ENCODE measurements at places on chromosomes 6 and 20.

GRCh38 chr20:64090165-64090564 lies 6.0 kb upstream of the LKAAEAR1 start:
- no peak for DNase-seq

GRCh38 chr6:159533016-159533415 lies 160.0 kb downstream of the SOD2 start:
- DNase-seq: no peak

GRCh38 chr20:7828437-7828836 lies 111.8 kb downstream of the HAO1 start:
- DNase-seq: no peak

- DNase-seq: no peak
Observed at GRCh38 chr6:35948725-35949124, 27.8 kb upstream of the SRPK1 start.

GRCh38 chr20:9144643-9145042 lies 75.8 kb downstream of the PLCB4 start:
- DNase-seq: no peak

- DNase-seq: no peak
Observed at GRCh38 chr20:9109566-9109965, 40.7 kb downstream of the PLCB4 start.

DNA sequence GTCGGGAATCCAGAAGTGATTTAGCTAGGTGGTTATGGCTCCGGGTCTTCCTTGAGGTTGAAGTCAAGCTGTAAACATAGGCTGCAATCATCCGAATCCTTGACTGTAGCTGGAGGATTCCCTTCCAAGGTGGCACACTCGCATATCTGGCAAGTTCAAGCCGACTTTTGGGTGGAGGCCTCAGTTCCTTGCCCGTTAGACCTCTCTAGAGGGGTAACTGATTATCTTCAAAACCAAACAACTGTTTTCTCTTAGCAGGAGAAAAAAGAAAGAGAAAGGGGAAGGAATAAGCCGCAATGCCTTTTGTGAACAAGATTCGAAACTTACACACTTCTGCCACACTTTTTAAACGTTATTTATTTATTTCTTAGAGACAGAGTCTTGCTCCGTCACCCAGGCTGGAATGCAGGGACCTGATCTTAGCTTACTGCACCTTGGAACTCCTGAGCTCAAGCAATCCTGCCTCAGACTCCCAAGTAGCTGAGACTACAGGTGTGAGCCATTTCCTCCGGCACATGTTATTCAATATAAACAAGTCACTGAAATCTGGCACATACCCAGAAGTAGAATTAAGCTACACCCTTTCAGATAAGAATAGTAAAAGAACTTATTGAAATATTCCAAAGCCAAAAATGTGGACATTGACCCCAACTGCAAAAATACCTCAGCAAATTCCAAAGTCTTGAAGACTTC lies 76.3 kb downstream of the HFE start:
- no peak for DNase-seq

- DNase-seq: peak; percentile 53
Observed at GRCh38 chr6:14660806-14661579, 543.4 kb downstream of the CD83 start.

- DNase-seq: no peak
Observed at GRCh38 chr6:167323111-167323510, 1.8 kb upstream of the TTLL2 start.

DNA sequence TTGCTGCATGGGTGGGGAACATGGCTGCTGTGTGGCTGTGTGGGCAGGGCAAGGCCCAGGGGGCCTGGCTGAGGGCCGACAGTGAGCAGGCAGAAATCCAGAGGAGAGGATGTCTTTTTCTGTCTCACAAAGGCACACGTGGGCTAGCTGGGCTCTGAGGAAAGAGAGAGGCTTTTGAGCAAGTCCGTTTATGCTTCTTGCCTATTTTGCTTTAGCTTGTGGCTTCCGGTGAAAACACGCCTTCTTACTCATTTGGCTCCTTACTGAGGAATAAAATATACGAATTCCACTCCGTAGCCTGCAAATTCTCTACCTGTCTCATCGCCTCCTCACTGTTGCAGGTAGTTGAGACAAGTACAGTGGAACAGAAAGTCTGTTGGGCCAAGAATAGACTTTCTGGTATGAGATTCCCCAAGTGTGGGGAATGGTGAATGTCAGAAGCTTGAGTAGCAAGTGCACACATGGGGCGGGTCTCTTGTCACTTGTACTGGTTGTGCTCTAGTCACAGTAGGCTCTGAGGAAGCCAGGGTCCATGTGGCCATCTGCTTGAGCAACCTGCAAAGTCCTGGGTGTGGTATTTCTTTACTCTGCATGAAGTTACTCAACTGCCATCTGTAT lies 28.4 kb downstream of the WRNIP1 start:
- DNase-seq: peak; percentile 35

- no peak for DNase-seq
Observed at GRCh38 chr20:6959900-6960312, 192.4 kb downstream of the BMP2 start.

DNA sequence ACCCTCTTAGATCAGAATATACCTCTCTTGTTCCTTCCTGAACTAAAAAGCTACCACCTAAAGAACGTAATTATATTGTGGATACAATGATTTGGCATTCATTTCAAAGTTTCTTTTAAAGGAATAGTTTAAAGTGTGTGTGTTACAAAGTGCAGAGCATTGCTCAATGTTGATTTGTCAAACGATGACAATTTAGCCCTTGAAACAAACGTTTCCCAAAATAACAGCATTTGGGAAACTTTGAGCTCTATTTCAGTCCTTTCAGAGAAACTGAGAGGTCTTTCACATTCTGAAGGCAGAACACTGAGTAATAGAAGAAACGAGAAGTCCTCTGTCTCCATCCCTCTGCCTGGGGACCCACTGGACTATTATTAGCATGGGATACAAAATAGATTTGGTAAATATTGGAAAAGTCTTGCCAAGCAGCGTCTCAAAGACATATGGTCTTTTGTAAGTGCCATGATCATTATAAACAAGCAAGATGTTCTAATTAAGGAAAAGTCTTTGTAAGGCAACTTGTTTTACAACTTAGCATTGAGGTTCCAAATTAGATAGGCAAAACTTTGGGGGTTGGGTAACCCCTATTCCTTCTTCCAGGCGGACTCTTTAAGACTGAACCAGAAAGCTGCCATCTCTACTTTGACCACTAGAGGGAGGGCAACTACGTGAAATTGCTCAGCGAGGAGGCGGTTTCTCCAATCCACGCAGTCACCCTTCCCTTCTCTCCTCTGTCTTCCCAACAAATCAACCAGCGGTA lies 208.8 kb downstream of the RNF144B start:
- peak; percentile 48 for DNase-seq

DNA sequence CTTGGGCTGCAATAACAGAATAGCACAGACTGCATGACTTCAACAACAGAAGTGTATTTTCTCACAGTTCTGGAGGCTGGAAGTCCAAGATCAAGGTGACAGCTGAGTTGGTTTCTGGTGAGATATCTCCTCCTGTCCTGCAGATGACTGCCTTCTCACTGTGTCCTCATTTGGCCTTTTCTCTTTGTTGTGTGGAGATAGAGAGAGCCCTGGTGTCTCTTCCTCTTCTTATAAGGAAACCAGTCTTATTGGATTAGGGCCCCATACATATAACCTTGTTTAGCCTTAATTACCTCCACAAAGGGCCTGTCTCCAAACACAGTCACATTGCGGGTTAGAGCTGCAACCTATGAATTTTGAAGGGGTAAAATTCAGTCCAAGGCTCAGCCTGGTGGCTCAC lies 57.0 kb upstream of the BMP6 start:
- no peak for DNase-seq

- DNase-seq: peak; percentile 88
Observed at GRCh38 chr20:48769069-48769983, 58.5 kb downstream of the PREX1 start.

DNA sequence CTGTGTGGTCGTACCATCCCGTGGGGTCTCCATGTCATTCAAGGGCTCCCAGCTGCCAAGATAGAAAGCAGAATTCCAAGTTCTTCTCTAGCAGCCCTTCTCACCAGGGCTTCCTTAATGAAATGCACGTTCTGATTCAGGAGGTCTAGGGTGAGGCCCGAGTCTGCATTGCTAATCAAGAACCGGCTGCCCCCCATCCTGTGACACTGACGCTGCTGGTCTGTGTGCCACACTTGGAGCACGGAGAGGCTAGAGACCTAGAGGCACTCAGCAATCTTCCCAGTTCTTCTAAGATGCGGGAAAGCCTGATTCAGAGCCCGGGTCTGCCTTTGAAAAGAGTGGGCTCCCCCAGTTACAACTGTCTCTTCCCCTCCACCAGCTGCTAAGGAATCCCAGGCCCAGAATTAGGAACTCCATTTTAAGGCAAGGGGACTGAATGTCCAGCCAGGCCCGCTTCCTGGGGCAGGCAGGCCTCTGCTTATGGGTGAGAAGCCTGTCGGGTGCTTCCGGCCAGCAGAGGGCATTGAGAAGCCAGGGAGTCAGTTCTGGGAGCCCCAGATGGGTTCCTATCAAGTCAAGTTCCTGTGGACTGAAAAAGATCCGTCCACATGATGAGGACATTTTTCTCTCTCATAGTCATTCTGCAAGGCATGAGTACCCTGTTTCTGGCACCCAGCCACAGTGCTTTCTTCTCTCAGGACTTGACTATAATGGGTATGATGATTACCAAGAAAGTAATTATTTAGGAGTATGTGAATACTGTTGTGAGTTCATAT lies 69.8 kb upstream of the RIN2 start:
- no peak for DNase-seq

DNA sequence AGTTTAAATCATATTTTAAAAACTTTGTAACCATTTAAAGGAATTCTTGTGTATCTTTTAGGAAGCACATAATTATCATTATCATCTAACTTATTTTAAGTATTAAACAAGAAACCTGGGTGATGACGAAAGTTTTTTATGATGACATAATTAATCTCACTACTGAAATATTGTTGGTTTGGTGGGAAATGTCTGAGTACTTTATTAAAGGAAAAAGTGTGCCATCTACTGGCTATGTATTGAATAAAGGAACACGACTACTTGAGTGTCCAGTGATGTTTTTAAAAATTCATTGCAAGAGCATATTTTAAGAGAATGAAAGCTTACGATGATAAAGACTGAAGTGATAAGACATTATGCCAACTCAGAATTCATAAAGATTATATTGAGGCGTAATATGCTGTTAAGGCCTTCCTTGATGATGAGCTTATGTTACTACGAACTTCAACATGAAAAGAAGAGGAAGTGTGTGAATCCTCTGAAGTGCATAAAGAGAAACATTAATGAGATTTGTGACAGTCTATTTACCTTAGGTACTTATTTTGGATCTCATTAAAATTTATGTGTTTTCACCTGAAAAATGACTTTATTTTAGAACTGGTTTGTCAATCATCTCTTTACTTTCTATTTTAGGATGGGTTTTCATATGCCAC lies 12.0 kb upstream of the TRMT11 start:
- peak; percentile 67 for DNase-seq

DNA sequence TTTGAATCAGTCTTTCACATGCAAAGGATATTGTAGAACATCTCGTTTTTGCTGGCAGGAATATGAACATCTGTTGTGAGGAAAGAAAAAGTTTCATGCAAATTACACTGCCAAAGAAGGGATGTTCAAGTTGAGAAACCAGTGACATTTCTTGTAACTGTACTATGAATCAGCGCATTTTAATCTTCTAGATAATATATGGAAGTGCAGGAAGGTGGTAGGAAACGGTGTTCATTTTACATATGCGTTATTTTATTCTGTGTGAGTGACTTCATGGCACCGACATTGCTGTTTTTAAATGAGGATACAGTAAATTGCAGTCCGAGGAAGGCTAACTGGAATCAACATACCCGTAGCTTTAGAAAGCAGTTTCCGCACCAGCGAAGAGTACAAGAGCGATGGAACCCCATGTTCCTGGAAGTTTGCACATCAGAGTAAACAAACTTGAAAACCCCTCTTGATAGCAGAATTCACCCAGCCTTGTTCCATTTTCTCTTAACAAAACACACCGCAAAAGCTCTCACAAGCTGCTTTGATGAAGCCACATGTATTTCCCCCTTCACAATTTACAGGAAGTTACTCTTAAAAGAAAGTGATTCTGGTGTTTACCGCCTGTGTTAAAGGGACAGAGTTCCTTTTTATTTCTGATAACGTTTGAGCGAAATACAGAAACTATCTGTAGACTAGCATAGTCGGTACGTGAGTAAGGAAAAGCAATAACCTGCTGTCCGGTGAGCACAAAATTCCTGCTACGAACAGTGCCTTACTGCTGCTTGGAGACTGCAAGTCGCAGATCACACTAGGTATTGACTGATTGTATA lies 11.5 kb downstream of the PRDM1 start:
- peak; percentile 89 for DNase-seq

DNA sequence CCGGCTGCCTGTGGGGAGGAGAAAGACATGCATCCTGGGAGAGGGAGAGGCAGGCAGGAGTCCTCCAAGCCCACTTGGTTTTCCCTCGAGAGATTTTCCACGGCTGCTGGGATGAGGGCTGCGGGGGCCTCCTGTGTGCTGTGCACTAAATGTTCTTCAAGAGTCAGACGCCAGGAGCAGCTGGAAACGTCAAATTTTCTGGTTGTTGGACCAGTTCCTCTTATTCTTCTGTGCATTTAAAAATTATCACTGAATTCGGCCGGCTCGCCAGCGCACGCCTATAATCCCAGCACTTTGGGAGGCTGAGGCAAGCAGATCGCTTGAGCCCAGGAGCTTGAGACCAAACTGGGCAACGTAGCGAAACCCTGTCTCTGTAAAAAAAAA lies 32.8 kb upstream of the NTSR1 start:
- no peak for DNase-seq

DNA sequence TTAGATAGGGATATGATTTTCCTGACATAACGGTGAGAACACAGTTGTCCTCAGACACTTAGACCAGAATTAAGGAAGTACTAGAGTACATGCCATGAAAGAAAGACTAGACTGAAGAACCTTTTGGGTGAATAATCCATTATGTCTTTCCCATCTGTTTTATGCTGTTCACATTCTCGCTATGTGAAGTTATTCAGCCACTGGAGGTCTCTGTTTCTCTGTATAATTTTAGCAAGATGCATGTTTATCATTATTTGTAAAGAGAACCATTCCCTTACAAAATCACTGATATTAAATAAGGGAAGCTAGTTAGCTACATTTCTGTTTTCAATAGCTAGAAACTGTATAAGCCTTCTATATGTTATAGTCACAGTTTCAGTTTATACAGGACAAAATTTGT lies 391.9 kb downstream of the CD109 start:
- no peak for DNase-seq

DNA sequence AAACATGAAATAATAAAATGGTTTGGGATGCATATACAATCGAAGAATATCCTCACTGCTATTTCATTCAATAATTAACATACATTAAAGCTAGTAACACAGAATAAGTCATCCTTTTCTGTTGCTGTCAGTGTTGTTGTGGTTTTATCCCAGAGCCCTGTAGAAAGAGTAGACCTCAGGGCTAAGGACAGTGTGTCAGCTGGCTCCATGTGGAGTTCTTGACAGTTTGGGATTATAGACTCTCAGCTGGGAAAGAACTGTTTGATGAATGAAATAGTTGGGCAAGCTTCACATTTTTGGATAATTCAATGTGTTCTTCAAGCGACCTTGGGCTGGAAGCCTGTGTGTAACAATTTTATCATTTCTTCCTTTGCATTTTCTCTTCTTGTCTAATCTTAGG lies 10.1 kb downstream of the UTRN start:
- DNase-seq: no peak

Data from CD4-positive, alpha-beta T cell treated with Interleukin-17A for 1 hour (primary cell).